ENCODE measurements at places on chromosomes 4 and X. TPM values are rescaled to one million over a fixed set of nuclear protein-coding genes. Genes with fewer than 3 reads are reported as not detected.

Gene NSUN7
- 1.1 TPM for total RNA-seq

Gene TMEM154
- 0.15 TPM for total RNA-seq

Gene SGMS2
- total RNA-seq, result 15.6 TPM

Gene GIMD1
- not detected for total RNA-seq

Gene CXCL3
- 0.23 TPM for total RNA-seq

DNA sequence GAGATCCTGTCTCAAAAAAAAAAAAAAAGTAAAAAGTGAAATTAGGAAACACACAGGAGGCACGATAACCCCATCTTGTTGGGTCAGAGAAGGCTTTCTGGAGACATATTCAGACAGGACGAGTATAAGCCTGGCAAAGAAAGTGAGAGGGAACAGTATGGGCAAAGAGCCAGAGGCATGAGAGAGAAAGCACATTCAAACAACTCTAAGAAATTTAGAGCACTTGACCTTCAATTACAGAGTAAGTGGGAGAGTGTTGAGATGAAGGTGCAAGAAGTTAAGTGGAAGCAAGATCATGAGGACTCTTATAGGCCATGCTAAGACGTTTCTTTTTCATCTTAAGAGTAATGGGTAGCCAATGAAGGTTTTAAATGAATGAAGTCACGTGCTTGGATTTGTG is 70.4 kb downstream of the ELOVL6 start:
- no peak for DNase-seq

DNA sequence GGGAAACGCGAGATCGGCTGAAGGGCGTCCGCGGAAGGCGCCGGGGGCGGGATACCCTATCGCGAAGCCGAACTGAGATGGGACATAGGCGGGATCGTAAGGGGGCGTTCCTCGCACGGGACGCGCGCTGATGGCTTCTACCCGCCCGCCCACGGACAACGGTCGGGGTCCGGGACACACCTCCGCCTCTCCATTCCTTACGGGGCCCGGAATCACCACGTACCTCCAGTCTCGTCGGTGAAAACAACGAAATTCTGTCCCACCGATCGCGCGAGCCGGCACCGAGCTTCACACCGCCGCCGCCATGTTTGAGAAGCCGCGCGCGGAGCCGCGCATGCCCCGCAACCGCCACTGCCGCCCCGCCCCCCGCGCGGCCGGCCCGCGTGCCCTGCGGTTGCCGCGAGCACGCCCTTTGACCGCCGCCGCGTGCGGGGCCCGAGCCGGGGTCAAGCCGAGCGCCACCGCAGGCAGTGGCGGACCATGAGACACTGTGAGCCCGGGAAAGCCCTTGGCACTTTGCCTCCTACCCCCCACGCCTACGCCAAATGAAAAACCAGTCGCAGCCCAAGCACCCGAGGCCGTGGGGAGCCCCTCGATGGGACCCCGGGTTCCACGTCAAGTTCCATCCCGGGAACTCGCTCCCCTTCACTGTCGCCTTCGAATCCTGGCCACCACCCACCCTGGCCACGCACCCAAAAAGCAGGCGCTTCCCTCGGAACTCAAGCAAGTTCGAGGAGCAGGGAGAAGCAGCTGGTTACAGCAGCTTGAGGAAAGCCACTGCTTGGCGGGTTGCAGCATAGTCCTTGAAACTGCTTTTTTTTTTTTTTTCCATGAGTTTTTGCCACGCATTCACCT is at the start of gene SCML2:
Gene SCML2 (minus strand): TSS at position 320 of the 855 bp plus-strand sequence. CDS start 20,617 bp downstream, outside the sequence.
- no peak for DNase-seq

DNA sequence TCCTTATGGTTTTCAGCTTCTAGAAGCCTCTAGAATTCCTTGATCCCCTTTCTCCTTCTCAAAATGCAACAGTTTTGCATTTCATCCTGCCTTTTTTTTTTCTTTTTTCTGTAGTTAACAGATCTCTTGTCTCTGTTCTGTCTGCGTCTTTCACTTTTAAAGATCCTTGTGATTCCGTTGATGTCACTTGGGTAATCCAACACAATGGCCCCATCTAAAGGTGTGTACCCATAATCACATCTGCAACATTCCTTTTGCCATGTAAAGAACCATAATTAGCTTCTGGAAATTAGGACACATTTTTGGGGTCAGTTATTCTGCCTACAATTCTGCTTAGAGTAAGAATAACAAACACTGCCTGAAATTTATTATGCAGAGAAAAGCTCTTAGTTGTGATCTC is 1180.9 kb upstream of the ADGRL3 start:
- DNase-seq, result no peak

- DNase-seq, result no peak
These were observed 9.4 kb downstream of the TASL start for GRCh38 chrX:30568136-30568535.

DNA sequence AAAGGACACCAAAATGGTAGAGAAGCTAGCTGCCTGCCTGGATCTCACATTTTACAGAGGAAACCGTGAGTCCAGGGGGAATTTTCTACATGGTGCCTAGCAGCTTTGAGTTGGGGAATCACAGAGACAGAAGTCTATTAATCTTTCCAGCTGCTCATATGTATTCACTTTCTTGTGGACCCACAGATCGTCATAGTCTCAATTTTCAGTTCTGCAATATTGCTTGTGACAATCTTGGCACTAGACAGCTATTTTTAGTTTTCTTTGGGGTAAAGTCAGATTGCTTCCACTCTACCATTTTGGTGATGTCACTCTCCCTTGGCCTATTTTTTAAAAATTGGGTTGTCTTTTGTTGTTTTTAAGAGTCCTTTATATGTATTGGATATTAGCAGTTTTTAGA is 233.4 kb upstream of the STK26 start:
- no peak for DNase-seq

- DNase-seq, result no peak
These were observed 345.3 kb upstream of the LCORL start for GRCh38 chr4:18366892-18367291.

DNA sequence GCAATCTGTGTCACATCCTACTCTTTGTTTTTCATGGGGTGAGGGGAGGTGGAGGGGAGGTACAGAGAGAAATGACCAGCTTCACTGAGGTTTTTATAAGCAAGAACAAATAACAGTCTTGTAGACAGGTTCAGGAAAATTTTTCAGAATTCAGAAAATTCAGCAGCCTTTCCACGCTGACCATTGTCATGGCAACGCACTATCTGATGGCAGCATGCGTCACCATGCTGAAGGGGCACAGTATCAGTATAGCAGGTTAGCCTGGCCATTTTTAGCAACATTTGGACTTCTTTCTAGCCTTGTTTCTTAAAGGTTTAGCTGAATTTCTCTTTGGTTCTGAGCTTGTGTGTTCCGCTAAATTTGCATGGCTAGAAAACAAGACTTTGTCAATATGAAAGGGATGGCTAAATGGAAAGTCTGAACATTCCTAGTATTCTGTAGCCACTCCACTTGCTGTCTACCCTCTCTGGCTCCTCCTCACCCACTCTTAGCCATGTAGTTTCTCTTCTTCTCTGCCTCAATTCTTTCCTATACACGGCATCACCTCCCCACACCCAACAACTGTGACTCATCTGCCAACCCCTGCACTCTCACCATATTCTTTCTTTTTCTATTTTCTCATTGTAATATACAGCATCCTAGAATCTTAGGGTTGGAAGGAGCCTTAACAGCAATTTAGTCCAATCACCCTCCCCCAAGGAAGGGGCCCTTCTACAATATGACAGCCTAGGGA is 42.7 kb upstream of the CITED1 start:
- DNase-seq, result no peak

DNA sequence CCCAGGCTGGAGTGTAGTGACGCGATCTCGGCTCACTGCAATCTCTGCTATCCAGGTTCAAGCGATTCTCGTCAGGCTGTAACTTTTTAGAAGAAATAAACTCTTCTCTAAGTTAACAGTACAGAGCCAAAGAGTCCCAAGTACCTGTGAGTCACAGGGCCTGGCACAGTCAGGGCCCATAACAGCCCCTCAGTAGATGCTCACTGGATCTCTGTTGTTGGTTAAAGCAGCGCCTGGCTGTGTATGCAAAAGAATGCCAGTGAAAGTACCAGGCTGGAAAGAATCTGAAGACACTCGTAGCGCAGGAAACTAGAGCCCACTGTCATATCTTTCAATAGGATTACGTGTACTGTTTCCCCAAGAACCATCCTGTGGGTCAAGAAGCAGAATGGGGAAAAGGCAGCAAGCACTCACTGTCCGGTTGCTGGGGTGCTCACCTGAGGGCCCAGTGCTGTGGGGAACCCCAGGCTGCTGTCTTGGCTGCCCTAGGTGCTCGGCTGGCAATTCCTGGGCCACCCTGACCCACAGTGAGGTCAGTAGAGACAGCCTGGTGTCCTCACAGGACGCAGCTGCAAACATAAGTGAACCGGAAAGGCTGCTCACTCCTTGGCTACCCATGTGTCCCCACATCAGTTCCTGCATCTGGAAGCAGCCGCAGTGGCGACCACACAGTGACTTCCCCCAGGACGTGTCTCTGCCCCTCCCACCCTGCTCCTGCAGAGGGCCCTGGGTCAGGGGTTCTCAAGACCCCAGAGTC is 3.1 kb upstream of the SLBP start:
- DNase-seq, result no peak

DNA sequence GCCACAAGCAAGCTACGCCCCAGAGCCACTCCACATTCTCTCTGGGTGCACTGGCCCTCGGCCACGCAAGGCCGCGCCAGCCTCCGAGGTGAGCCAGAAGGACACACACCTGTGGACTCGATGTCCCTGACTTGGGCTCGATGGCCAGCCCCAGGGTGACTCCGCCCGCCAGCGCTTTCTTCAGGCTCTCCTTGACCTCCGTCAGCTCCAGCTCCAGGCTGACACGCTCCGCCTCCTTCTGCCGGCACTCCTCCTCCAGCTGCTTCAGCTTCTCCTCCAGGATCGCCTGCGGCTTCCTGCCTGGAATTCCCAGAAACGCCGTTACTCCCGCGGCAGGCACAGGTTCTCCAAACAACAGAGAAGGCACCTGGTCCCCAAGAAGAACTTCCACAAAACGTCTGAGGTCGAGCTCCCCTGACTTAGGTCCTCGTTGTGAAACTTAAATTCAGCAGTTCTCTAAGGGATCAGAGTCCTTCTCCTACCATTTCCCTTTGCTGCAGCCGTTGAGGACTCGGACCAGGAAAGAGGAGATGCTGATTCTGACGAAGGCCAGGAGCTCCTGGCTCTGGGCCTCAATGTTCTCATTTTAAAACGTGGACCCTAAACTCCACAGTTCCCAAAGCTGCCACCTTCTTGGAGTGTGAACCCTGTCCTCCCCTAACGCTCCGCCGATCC is 166.8 kb downstream of the AFAP1 start:
- no peak for DNase-seq

- no peak for DNase-seq
These were observed 37.1 kb downstream of the CPE start for GRCh38 chr4:165415910-165416309.

DNA sequence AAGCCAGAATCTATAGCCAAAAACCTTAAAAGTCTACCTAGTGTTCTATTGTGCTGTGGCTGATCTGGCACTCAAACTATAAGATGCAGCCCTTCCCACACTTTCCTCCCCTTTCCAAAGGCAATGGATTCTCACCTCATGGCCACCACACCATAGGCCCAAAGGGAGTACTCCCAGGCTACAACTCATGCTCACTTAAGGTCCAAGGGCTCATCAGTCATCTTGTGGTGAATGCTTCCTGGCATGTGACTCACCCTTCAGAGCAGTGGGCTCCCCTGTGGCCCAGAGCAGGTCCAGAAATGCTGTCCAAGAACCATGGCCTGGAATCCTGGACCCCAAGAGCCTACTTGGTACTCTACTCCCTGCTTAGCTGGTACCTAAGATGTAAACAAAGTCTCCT is 181.0 kb downstream of the CHRDL1 start:
- DNase-seq, result no peak

DNA sequence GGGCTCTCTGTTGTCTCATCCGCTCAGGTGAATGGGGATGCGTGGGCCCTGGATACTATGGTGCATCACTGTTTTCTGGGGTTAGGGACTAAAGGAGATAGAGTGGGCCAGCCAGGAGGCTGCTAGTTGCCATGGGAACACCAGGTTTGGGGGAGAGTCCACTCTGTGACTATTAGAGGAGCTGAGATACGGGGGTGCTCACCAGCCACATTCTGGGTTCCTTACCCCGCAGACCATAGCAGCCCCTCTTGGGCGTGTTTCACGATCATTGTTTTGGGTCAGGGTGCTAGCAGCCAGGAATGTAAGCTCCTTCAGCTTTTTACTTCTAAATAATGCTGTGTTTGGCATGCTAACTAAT is 4.6 kb downstream of the EFNB1 start:
- DNase-seq, result no peak

DNA sequence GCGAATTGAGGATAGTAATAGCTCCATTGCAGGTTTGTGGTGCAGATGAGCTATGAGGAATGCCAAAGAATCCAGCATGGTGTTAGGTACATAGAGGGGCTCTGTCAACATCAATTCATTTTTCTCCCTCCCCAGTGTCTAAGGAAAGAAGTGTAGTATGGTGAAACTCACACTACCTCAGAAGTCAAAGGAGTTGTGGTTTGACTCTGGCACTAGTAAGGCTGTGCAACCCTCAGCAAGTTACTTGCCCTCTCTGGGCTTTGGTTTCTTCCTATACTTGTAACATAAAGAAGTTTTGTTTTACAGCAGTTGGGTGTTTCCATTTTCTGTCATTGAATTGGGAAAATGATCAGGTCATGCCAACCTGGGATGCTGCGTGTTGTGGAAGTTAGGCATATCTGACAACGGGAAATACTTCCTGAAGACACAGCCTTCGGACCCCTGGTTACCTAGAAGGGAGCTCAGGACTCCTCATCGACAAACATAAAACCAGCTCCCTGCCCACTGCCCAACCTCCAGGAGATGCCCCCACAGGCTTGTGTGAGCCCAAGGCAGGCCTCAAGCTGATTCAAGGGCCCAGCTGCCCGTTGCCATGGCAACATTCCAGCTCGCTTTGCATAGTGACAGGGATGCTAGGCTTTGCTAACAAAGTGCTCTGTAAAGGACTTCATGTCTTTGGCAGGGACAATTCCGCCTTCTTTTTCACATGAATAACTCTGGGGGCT is 71.4 kb downstream of the RTL5 start:
- DNase-seq, result no peak

- DNase-seq, result no peak
These were observed 46.8 kb downstream of the CRLF2 start for GRCh38 chrX:1165535-1166196.

DNA sequence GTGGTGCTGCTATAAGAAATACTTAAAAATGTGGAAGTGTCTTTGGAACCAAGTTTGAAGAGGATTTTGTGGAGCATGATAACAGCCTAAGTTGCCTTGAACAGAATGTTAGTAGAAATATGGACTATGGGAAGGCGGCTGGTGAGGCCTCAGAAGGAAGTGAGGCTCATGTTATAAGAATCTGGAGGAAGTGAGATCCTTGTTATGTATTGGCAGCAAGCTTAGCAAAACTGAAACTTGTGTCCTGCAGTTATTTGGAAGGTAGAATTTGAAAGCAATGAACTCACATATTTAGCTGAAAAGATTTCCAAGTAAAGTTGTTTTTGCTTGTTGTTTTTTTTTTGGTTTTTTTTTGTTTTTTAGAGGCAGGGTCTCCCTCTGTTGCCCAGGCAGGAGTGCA is 13.6 kb upstream of the MED14 start:
- DNase-seq, result no peak

GRCh38 chr4:168803732-168804131 is 206.3 kb downstream of the CBR4 start:
- no peak for DNase-seq

DNA sequence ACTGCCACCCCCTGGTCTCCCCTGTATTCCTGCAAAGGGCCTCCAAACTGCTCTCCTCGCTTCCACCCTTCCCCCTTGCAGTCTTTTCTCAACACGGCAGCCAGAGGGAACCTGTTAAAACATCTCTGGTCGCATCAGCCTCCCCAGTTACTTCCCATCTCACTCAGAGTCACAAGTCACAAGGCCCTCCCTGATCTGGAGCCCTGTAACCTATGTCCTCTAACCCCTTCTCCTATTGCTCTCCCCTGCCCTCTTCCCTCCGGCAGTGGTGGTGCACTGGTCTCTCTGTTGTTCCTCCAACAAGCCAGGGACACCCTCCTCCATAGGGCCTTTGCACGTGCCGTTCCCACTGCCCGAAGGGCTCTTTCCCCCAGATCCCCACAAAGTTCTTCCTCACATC is 73.2 kb downstream of the SH3KBP1 start:
- no peak for DNase-seq
